ENCODE measurements at places on chromosomes 4 and X.

DNA sequence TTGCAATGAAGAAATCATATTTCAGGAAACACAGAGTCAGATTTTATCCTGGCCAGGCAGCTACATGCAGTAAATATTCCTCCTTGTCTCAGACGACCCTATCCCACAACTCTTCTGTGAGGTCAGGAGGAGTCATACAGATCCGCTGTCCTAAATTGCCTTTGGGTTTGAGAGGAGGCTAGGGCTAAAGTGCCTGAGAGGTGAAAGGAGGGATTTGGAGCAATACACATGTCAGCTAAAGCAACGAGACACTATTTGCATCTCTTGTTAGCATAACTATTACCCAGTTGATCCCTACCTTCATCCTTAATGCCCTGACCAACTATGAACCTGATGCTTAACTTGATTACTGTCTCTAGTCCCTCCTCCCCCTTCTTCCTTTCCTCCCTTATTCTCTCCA, 98.6 kb downstream of the TBC1D19 start:
- no peak for DNase-seq

GRCh38 chrX:136778916-136779315, 1.8 kb downstream of the ARHGEF6 start:
- no peak for DNase-seq

- DNase-seq, result no peak
These were observed 50.6 kb downstream of the SYNPO2 start for GRCh38 chr4:118939169-118939783.

DNA sequence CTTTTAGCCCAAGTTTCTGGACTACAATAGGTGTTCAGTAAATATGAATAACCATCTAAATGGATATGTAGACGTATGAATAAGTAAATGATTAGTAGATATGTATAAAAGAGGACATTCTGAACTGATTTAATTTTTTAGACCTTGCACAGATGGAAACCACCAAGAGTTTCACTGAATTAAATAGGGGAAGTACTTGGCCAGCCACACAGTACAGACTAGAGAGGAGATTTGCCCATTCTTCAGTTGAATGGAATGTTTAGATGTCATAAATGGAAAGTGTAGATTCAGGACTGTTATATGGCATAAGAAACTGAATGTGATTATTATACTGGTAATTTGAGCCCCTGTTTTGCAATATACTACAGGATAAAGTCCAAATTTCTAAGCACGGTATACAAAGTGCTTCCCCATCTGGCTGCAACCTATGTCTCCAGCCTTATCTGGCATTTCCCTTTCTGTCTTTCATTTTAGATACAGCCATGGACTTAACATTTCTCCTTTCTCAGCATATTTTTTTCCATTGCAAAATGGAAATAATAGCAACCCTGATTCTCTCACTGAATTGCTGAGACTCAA, 137.8 kb upstream of the HS3ST1 start:
- DNase-seq, result no peak

GRCh38 chrX:100880368-100880767, 6.2 kb upstream of the NOX1 start:
- no peak for DNase-seq

GRCh38 chr4:10690185-10690907, 5.8 kb upstream of the CLNK start:
- no peak for DNase-seq

DNA sequence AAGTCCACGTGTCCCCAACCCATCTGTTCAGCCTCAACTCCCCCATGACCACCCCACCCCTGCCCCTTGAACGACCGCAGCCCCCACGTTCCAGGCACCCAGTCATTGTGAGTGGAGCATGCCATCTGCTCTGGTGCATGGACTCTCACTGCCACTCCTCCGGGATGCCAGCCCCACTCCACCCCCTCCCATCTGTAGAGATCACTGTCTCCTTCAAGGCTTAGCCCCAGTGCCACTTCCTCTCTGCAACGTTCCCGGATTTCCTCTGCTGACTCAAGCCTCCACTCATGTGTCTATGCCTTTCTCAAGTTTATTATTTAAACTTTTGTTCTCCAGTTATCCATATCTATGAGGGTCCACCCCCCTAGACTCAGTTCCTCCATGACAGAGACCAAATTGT, 54.0 kb downstream of the MAML3 start:
- DNase-seq, result peak; percentile 21

GRCh38 chr4:155353923-155354540, 22.7 kb downstream of the MAP9 start:
- DNase-seq, result no peak

DNA sequence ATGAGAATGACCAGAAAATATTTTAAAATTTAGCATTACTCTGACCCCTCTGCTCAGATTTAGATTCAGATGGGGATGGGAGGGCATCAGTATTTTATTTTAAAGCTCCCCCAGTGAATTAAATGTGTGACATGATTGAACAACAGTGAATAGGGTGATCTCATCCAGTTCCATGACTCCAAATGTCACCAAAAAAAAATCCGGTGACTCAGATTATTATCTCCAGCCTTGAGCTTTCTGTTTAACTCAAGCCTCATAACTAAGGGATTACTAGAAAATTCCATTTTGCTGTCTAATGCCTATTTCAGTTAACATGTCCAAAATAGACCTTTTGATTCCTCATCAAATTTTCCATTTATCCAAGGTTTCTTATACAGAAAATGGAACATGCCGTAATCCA, 121.8 kb upstream of the TMEM47 start:
- DNase-seq, result no peak

DNA sequence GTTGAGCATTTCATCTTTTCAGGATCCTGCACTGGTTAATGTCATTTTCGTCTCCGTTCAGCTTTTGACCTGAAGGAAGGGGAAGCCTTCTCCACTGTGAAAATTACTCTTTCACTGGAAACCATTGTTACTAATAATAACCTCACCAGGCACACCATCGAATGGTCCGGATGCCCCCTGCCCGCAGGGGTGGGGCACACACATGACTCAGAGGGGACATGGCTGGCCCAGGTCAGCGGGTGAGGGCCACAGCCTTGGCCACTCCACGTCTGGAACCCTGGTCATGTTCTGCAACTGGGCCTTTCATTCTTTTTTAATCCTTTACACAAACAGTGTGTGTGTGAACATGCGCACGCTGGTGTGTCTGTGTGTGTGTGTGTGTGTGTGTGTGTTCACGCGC, 191.8 kb downstream of the BCOR start:
- no peak for DNase-seq

DNA sequence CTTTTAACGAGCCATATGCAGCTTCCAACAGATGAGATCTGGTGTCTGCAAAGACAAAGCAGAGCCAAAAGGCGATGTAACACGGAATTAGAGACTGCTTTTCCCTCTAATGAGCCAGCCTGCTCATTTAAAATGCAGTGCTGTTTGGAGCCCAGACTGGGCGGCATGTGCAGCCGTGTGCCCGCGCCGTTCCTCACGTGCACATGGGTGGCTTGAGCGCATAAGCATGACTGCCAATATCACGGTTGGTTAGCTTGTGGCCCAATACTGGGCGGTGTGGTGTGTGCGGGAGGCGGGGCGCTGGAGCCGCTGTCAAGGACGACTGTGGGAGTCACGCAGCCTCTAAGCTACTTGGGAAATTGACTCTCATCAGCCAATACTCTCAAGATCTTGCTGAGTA, 87.0 kb upstream of the SCOC start:
- peak; percentile 36 for DNase-seq

DNA sequence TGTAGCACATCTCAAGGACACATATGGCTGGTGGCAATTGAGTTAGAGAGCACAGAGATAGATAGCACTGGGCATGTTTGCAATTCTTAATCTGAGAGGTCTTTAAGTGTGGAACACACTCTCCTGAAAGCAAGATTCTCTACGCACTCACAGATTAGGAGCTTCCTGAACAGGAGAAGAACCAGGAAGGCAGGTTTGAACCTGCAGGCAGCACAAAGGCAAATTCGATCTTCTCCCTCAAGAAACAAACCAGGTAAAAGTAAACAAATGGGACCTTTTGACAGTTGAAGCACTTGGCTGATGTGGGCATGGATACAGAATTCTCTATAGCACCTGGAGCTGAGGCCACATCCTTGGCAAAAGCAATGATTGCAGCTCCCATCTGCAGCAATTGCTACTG, 24.3 kb downstream of the HS3ST1 start:
- no peak for DNase-seq

GRCh38 chrX:38717871-38718270, 83.4 kb upstream of the MID1IP1 start:
- DNase-seq, result no peak

- DNase-seq, result no peak
These were observed 71.9 kb upstream of the PHOX2B start for GRCh38 chr4:41820473-41820872.

GRCh38 chr4:181158971-181159370, 1084.2 kb upstream of the TENM3 start:
- DNase-seq, result no peak

DNA sequence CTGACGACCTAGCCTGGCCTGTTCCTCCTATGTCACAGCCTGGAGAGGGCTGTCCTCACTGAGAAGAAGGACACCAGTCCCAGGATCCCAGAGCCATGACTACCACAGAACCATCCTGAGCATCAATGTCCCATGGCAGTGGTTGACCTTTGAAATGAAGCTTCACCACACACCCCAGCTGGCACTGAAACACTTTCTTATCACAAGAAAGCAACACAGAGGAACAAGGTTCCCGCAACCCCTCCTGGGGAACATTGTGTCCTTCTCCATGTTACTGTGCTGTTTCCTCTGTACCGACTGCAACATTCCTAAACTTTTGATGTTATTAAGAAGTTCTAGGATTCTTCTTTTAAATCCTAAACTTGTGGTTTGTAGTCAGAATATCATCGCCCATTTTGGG, 21.2 kb upstream of the FAM156A start:
- no peak for DNase-seq

DNA sequence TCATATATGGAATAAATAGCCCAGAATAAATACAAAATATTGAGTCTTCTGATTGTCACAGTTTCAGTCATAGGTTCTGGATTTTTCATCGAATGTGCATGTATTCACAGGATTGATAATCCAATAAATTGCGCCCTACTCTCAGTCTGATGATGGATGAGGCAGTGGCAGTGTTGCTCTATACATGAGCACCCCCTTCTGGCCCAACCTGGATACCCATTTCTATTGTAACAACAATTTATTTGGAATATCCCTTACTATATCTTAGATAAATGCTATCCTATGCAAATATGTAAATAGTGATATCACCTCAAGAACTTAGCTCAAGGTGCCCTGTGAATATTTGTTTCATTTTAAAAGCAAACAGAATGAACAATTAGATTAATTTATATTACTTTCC, 733.7 kb upstream of the PABPC4L start:
- DNase-seq, result no peak

DNA sequence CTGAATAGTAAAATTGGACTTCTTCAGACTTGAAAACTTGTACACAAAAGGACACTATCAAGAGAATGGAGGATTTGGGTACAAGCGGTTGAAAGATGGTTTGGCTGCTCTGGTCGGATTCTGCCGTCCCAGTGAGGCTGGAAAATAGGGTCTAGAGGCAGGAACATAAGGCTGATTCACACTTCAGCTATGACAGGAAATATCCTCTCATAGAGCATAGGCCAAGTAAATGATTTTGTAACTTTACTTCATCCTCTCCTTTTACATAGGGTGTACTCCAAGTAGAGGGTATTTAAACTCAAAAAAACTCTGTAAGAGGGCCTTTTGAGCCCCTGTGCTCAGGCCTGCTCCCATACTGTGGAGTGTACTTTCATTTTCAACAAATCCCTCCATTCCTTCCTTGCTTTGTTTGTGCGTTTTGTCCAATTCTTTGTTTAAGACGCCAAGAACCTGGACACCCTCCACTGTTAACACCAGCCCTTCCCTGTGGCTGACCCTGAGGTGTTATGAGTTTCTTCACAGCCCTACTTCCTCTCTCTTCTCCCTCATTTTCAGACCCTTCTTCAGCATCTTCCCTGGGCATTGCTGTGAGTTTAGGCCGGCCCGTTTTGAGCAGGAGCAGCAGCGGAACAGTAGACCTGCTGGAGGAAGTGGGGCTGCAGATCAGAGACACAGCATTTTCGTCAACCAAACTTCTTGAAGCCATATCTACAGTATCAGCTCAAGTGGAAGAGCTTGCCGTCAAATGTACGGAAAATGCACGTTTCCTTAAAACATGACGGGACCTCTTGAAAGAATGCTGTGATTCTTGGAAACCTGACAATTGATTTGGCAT, 7.2 kb downstream of the PGAM4 start:
- DNase-seq, result no peak

DNA sequence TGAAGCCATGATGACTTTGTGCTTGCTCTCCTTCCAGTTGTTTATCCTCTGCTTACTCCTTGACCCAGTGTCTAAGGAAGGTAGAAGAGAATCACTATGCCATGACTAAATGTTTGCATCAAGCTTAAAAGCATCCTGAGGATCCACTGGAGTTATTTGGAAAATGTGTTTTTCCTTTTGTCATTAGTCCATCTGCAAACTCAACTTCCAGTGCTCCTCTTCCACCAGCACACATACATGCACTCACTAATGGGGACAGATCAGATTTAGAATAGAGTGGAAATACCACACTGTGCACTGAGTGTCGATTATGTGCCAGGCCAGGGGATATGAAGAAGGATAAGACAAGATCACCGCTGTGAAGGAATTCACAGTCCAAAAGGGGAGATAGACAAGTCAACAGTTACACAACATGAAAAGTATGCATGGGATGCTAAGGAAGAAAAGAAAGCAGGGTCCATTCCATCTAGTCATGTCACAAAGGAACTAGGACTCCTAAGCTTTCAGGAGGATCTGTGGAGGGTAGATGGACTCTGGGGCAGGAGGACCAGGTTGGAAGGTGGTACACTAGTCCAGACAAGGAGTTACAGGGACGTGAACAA, 1.9 kb downstream of the OCIAD2 start:
- no peak for DNase-seq

GRCh38 chr4:48051078-48051477, 34.5 kb downstream of the NIPAL1 start:
- DNase-seq, result no peak

- no peak for DNase-seq
These were observed 59.5 kb downstream of the HTRA3 start for GRCh38 chr4:8328866-8329559.

DNA sequence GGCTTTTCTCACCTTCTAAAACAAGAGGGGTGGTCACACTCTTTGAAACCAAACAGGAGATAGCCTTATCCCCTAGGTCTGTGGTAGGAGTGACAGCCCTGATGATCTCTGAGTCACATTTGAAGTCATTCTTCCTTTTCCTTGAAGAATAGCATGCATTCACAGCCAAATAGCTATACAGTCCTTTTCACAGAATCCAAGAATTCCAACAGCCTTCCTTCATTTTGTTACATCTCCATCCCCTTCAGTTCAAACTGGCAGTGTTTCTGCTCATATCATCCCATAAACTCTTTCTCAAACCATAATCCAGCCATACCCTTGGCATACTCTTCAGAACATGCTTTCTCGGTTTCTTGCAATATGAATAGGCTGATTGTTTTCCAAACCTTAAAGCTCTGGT, 33.3 kb upstream of the TMEM184C start:
- DNase-seq, result no peak

- peak; percentile 89 for DNase-seq
These were observed at the start of gene DCLK2 for GRCh38 chr4:150078041-150078578. TSS of gene DCLK2 (plus strand) at chr4:150078445. CDS start at chr4:150079028, 583 bp downstream.

- DNase-seq, result no peak
These were observed 101.9 kb upstream of the CCSER1 start for GRCh38 chr4:90025248-90025647.

GRCh38 chr4:162952232-162952631, 214.5 kb downstream of the NAF1 start:
- DNase-seq, result no peak

GRCh38 chrX:39381422-39381821, 580.2 kb downstream of the MID1IP1 start:
- DNase-seq, result no peak
